ENCODE measurements at places on chromosomes 13 and 19.

GRCh38 chr13:39554371-39554770, 48.6 kb downstream of the LHFPL6 start:
- DNase-seq = no peak

GRCh38 chr13:77374339-77374738, 47.4 kb upstream of the MYCBP2 start:
- no peak for DNase-seq

DNA sequence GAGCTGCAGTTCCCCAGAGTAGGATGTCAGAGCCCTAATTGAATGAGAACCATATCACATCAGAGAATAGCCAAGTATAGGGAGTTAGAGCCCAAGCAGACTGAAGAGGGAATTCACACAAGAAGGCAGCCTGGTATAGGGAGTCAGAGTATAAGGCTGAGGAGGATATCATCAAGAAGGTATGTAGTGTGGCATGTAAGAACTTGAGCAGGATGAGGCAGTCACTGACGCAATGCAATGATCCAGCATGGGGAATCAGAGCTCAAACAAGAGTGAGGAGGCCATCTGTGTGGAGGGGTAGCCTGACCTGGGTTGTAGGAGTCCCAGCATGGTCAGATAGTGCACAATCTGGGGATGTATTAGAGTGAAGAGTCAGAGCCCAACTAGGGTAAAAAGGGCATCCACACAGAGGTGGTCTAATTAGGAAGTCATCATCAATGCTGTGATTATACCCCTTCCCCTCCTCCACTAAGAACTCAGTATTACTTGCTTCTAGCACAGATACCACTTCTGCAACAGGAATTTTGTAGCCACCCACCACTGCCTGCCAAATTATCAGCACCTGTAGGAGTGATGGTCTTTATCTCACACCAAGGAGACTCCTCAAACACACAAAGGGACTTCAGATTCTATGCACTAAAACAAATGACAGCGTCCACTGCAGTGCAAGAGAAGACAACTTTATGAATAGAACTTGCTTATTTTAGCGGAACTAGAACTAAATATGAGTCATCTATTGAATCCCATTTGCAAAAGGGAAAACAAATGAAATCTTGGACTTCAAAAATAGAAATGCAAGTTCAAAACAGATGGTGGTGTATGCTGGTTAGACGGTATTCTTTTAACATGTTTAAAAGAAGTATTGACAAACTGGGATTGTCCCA, 107.2 kb downstream of the FNDC3A start:
- peak; percentile 85 for DNase-seq

DNA sequence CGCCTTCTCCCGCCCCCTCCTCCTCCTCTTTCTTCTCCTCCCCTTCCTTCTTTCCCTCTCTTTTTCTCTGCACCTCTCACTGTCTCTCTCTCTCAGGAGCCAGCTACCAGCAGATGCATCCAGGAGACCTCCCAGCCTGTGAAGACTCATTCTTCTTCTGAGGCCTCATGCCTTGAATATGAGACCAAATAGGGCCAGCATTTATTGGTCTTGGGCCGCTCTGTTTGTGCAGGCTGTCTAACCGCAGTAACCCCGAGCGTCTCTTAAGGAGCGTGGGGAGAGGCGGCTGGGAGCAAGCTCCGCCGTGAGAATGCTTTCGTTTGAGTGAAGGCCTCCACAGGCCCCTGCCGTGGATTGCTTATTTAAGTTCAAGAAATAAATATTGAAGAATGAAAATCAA, 167.0 kb downstream of the NUFIP1 start:
- no peak for DNase-seq

DNA sequence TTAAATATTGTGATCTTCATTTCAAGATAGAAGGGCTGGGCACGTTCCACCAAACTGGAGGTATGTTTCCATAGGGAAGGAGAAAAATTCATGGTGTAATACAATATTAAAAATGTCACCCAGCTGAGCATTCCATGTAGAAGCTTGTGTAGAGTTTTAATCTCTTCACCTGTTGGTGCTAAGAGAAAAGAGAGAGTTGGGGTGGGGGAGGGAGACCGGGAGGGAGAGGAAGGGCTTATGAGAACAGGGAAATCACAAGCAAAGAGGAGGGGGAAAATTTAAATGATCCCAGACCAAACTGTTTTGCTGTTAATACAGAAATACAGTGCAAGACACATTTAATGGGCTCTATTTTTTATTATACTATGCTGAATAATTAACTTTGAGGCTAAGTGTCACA, 345.8 kb downstream of the ZNF536 start:
- no peak for DNase-seq

DNA sequence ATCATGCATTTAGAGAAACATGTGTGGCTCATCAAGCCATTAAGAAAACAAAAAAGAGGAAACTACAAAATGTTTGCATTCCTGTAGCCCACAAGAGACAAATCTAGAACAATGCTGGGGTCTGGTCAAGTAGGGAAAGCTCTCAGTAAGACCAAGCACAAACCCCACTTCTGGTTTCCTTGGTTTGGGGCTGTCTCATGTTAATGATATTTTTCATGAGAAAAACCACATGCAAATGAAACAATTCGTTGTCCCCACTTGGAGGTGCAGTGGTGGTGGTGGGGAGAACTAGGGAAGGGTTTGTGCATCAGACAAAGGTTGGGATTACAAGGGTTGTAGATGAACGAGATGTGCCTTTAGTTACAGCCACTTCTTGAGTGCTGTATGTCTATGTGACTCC, 7.0 kb upstream of the RB1 start:
- DNase-seq = no peak

DNA sequence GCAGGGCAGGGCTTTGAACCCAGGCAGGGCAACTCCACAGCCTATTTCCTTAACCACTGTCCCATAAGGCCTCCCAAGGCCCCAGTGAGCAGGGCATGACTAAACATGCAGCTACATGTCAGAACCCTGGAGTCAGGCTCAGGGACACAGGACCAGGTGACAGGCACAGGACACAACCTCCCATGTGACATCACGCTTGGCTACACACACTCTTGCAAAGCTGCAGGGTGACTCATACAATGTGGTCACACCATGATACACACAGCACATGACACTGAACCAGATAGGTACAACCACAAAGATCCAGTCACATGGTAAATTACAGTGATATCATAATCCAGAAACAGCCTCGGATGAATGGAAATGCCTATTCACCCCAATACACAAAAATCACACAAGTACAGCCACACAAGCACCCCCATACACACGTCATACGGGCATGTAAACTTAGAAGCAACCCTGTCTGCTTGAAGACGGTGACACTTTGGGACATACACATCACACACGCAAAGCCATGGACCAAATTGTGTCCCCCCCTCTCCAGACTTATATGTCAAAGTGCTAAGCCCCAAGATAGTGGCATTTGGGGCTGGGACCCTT, 14.5 kb downstream of the KLK4 start:
- peak; percentile 8 for DNase-seq

- DNase-seq = no peak
These were observed 79.1 kb upstream of the GPR12 start for GRCh38 chr13:26839682-26840081.

DNA sequence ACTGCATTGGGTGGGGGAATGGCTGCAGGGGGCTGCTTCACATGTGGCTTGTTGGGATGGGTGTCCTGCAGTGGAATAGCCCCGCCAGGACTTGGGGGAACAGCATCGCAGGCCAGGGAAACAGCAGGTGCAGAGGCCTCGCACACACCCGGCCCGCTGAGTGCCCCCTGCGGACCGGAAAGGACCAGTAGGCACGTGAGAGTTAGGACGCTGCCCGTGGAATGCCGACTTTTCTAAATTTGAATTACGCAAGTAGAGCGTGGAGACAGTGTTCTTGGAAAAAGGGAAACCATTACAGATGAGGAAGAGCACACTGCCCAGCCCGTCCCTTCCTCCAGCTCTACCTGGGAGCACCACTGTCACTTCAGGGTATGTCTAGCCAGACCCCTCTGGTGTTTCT, 11.5 kb downstream of the DNM2 start:
- DNase-seq = no peak

DNA sequence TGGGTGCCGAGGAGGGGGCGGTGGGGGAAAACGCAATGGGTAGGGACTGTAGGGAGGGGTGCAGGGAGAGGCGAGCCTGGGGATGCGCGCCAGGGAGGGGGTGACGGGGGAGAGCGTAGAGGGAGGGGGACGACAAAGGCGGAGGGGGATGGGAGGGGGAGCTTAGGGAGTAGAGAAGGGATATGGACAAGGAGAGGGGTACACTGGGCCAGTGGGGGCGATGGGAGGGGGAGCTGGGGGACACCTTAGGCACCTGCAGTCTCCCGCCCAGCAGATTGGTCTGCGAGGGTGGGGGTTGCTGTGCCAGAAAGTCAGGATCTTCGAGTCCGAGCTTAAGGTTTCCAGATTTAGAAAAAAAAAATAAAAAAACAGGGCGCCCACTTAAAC, 15.7 kb downstream of the CCDC124 start:
- DNase-seq = no peak

DNA sequence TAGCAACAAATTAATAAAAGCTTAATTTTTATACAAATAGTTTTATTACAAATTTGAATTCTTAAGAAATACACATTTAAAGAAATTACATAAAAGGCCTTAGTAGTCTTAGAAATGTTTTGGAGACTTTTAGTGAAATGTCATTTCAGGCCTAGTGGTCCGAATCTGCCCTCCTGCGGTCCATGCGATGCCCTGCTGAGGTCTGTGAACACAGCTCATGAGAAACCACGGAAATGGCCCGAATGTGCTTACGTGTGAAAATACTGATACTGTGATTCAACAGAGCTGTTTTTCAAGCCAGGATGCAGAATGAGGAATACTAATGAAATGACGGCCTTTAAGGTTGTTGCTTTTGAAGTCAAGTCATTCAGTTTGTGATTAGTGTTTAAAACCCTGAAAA, 157.9 kb downstream of the COL4A1 start:
- DNase-seq = peak; percentile 39

- DNase-seq = no peak
These were observed 9.2 kb downstream of the PLEKHJ1 start for GRCh38 chr19:2226840-2227360.

DNA sequence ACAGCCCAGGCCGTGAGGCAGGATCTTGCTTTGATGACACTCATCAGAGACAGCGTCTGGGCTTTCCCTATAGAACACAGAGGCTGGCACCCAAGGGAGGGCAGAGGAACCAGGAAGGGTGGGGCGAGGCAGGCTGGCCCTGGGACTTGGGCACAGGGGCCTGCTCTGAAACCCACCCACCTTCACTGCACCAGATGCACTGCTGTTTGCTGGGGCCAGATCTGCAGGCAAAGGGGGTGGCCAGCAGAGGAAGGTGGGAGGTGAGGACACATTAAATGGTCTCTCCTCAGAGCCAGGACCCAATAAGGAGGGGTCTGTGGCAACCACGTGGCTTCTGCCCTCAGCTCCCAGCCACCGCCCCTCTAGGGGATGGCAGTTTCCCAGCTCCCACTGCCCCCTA, 6.6 kb upstream of the VSTM2B start:
- DNase-seq = no peak

DNA sequence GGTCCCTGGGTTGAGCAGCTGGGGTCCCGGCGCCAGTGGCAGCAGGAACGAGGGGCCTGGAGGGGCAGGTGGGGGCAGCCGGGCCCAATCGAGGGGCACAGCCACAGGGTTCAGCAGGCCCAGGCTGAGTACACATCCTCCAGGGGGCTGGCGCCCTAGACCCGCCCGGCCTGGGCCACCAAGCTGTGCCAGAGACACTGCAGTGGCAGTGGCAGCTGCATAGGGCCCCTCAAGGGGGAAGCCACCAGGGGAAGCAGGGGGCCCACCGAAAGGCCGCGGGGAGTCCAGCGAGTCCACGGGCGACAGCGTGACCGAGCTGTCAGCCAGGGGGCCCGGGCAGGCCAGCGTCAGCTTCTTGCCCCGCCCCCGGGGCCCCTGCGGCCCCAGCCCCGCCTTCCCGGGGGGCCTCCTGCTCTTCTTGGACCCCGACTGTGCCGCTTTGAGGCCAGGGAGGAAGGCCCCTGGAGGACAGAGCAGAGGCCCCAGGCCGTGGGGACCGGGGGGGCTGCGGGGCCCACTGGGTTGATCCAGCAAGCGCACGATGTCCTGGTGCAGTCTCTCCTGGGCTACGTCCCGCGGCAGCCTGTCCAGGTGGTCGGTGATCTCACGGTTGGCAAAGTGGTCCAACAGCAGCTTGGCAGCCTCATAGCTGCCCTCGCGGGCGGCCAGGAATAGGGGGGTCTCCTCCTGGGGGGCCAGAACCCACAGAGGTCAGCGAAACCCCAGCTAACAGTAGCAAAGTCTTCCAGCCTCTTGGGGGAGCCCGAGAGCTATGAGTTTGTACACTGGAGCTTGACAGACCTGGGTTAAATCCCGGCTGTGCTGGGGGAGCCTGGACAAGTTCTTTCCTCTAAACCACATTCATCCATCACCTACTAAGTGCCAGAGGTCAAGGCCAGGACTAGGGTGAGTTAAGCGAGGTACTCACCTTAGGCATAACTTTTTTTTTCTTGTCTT, 39.5 kb downstream of the NOTCH3 start:
- DNase-seq = no peak

DNA sequence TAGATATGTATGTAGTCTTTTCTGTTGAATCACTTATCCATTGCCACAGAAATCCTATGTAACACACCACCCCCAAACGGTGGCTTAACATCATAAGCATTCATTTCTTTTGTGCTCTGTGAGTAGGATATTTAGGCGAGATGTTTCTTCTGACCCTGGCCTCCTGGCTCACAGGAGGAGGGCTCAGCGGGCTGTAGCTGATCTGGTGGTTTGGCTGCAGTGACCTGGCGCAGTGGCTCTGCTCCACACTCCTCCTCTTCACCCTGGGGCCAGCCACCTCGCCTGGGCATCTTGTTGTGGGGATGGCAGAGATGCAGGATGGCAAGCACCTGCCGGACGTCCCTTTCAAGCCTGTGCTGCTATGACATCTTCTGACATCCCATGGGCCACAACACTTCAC, 147.1 kb upstream of the IRS2 start:
- DNase-seq = no peak

DNA sequence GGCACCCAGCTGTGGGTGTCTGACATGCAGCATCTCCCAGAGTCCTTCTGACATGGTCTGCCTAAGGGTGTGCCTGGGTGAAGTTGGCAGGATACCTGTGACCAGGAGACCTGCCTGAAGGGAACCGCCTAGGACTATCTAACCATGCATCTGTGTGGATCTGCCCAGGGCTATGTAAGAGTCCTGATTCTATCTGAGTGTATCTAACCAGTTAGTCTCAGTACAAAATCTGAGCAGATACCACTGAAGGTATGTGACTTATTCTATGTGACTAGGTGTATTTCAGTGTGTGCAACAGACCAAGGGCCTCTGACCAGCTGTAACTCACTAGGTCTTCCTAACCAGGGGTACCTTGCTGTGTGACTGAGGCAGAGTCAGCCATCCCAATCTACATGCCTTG, 28.2 kb upstream of the FBL start:
- no peak for DNase-seq

GRCh38 chr19:52343548-52343947, 7.5 kb downstream of the ZNF610 start:
- peak; percentile 20 for DNase-seq

GRCh38 chr19:15337202-15337601, 4.9 kb upstream of the BRD4 start:
- peak; percentile 52 for DNase-seq

DNA sequence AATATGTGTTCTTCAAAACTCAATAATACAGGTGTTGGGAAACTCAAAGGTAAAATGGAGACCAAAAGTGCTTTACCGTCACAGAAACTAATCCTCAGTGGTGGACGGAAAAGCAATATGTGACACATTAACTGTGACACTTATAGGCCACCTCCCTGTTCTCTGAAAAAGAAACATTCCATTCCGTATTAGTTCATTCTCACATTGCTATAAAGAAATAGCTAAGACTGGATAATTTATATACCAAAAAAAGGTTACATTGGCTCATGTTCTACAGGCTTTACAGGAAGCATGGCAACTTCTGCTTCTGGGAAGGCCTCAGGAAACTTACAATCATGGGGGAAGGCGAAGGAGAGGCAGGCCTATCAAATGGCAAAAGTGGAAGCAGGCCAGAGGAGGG, 435.3 kb upstream of the HTR2A start:
- peak; percentile 40 for DNase-seq

All from astrocyte (in vitro differentiated cells and primary cell).